Cortex of kidney (tissue), 1 donor: ENCODE measurements at places on chromosomes 3 and 15.

- DNase-seq = no peak
These were observed 39.2 kb upstream of the LEKR1 start for GRCh38 chr3:156787001-156787400.

DNA sequence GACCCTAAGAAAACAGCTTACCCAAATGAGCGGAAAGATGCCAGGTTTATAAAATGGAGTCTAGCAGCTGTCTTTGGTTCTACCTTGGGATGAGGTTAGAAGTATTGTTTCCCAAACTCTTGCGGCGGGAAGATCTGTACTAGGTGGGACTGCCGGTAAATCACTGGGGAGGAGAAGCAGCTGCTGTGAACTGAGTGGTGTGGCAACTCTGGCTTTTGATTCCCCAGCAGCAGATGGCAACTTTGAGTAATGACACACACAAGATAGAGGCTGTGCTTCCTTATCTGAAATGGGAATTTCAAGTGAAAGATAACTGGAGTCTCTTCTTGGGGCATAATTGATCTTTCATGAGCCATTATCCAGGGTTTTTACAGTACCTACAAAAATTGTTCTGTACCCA, 184.9 kb downstream of the ATG7 start:
- DNase-seq = no peak

GRCh38 chr3:140756240-140757016, 78.6 kb downstream of the TRIM42 start:
- no peak for DNase-seq

- DNase-seq = no peak
These were observed 52.4 kb downstream of the SPSB4 start for GRCh38 chr3:141103503-141103902.

- no peak for DNase-seq
These were observed 93.7 kb downstream of the TMEM266 start for GRCh38 chr15:76153241-76154197.

GRCh38 chr3:106349191-106349881, 480.5 kb upstream of the CBLB start:
- no peak for DNase-seq
